ENCODE measurements at places on chromosomes 13 and 19.

GRCh38 chr13:90768116-90768515 is 579.4 kb upstream of the MIR17HG start:
- no peak for DNase-seq

DNA sequence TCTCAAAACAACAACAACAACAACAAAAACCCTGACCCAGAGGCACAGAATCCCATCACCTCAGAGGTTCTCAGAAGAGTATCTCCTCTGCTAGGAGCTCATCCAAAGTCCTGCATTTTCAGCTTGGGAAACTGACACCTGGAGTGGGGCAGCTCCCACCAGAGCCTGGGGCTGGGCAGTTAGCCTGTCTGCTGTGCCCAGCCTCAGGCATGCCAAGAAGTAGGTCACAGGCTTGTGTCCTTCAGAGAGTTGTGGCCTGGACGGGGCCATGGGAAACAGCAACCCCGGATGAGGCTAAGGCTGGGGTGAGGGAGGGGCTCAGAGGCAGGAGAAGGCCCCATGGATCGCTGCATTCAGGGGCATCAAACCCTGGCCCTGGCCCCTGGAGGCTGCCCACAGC is 2.1 kb downstream of the NDUFS7 start:
- DNase-seq = no peak

GRCh38 chr13:36131222-36131930 is at the start of gene DCLK1:
Gene DCLK1 (minus strand): TSS chr13:36131382.
- DNase-seq = no peak

GRCh38 chr19:47274891-47275761 is 441 bp downstream of the INAFM1 start:
- no peak for DNase-seq

DNA sequence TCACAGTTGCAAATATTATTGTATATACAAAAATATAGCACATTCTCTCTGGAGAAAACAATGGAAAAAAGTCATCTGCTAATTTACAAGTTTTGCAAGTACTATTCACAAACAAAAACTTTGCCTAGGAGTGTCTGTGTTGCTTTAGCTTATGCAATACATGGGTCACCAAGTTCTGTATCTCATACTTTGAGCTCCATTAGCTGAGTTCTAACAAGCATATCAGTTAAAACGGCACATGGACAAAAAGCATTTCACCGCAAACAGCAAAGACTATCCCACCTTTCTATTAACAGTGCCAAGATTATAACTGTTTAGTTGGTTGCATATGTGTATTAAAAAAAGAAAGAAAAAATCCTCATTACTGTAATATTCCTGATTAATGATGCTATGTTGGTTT is 4.6 kb downstream of the SPRY2 start:
- DNase-seq = peak; percentile 18

GRCh38 chr19:7505682-7506384 is 10.1 kb upstream of the ZNF358 start:
- no peak for DNase-seq

DNA sequence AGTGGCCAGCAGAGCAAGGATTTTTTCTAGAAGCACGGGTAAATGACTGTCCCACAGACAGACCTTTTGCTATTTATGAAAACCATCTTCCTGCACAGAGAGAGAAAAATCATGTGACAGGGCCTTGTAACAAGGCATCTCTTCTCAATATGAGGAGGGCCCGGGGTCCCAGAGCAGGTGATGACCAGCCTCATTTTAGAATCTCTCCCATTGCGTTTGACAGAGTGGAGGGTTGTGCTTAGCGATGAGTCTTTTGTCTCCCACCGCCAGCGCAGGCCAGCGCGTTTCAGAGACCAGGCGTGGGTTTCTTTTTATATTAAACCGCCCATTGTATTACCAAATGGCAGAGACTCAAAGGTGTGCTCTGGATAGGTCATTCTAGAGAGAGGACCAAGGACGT is 97.4 kb upstream of the UBL3 start:
- no peak for DNase-seq

- DNase-seq = no peak
Observed at GRCh38 chr19:37078717-37079032, 442 bp downstream of the ZNF420 start.

DNA sequence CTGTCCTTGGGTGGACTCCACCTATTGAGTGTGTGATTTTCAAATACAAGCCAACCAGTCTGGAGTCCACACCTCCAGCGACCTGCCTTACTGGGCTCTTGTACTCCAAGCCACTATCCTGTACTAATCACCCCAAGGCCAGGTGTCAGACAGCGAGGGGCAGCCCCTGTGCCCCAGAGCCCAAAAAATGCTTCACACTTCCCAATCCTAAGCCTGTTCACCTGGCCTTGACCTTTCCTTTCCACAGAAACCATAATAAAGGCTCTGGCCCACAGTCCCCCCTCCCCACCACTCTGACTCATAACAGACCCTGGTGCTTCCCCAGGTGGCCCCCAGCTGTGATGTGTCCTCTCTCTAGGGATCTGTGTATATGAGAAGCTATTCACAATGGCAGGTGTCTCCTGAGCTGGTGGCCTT is 3.9 kb downstream of the CD209 start:
- no peak for DNase-seq

DNA sequence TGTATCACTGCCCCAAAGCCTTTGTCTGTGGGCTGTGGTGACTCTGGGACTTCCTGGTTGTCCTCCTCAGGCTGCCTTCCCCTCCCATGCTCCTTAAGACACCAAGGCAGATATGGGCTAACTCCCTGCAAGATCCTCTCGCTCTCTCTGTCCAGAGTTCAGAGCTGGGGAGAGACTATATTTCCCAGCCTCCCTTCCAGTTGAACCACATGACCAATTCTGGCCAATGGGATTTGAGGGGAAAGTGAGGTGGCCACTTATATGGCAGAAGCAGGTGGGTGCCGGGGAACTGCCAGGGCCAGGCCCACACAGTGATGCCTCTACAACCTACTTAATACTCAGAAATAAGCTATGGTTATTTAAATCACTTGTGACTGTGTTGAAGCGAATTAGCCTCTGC is 16.2 kb upstream of the ANGPTL8 start:
- no peak for DNase-seq

- DNase-seq = no peak
Observed at GRCh38 chr19:55667958-55668357, 7.1 kb upstream of the EPN1 start.

GRCh38 chr19:2353887-2354592 is 6.0 kb upstream of the TMPRSS9 start:
- DNase-seq = no peak

Measured in IMR-90 (cell line).